CD4-positive, alpha-beta T cell treated with Interleukin-4 for 1 hour (primary cell): ENCODE measurements at places on chromosomes 2 and 18.

DNA sequence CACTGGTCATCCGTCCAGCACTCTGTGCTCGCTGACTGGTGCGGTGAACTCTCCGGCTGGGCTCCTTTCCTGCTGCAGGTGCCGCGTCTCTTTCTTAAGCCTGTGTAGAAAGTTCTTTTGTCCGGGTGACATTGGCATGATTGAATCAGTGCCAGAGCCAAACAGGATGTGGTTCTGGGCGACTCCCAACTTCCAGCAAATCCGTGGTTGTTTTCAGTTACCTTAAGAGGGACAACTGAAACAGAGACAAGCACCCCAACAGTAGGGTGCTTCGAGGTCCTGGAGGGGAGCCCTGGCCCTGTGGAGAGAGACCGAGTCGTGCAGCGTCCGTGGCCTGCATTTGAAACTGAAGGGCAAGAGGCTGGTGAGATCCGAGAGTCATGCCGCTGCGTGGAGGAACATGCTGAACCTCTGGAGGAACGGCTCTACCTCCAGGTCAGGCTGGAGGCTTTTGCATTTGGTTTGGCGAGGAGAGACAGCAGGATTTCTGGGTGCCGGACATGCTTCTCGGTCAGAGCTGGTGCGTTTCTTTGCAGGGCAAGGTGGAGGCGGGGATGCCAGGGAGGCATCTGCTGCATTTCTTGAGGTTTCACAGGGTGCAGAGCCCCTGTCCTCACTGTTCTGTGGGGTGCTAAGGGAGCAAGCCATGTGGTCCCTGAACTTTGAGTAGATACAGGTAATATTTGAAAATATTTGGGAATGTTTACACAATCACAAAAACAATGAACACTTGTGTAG, 26.8 kb downstream of the SH3BP4 start:
- DNase-seq: no peak

DNA sequence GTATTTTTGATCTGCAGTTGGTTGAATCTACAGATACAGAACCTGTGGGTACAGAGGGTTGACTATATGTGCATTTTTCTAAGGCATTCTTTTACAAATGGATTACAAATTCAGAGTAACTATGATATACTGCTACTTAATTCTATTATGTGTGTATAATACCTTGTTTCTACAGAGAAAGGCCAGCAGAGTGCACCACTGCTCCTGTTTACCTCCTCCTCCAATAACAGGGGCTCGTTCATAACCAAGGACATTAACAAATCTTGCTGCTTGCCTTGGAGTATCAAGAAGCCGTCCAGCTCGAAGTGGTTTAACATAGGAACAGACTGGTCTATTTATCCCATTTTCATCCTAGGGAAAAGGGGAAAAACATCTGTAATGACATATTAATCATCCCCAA, 16.4 kb downstream of the CEP76 start:
- no peak for DNase-seq

- DNase-seq: no peak
Measured at GRCh38 chr2:6554466-6554865, 311.2 kb downstream of the CMPK2 start.

GRCh38 chr2:97979904-97980303, 15.8 kb downstream of the TMEM131 start:
- DNase-seq: no peak

- no peak for DNase-seq
Measured at GRCh38 chr2:16425462-16426336, 239.9 kb downstream of the CYRIA start.

DNA sequence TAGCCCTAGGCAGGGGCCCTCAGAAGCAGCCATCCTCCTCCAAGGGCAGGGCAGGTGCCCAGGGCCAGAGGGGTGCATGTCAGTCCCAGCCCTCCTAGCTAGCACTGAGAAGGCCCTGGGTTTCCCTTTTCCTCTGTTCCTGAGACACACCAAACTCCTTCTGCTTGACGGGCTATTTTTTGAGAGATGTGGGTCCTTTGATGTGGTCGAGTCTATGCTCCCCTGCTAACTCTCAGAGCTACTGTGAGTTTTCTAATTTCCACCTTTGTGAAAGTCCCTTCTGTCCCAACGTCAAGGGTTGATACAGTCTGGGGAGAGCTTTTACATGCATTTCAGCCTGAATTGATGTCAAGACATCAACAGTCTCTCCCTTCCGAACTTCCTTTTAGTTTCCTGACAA, 51.4 kb downstream of the TRPM8 start:
- no peak for DNase-seq

GRCh38 chr2:2709431-2709770, 378.3 kb upstream of the MYT1L start:
- DNase-seq: no peak

GRCh38 chr2:40420478-40420877, 31.4 kb downstream of the SLC8A1 start:
- DNase-seq: no peak

- no peak for DNase-seq
Measured at GRCh38 chr2:209771474-209772289, at the start of gene UNC80. UNC80 (plus strand) TSS chr2:209771832; CDS start chr2:209772073, 241 bp downstream.

DNA sequence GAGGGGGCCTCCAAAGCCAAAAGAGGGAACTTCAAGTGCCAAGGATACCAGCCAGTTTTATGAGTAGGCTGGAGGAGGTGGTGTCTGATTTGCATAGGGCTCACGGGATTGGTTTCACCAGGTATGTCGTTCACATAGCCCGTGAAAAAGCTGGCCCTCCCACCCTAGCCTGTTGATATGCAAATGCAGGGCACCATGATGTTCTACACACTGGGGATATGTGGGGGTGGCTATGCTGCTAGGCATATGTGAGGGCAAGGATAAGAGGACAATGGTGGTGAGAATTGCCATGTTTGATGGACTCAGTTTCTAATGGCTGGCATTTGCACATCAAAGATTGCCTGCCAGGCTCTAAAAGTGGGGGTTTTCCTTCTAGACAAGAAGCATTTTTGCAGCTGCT, 378.6 kb downstream of the DPP10 start:
- no peak for DNase-seq

DNA sequence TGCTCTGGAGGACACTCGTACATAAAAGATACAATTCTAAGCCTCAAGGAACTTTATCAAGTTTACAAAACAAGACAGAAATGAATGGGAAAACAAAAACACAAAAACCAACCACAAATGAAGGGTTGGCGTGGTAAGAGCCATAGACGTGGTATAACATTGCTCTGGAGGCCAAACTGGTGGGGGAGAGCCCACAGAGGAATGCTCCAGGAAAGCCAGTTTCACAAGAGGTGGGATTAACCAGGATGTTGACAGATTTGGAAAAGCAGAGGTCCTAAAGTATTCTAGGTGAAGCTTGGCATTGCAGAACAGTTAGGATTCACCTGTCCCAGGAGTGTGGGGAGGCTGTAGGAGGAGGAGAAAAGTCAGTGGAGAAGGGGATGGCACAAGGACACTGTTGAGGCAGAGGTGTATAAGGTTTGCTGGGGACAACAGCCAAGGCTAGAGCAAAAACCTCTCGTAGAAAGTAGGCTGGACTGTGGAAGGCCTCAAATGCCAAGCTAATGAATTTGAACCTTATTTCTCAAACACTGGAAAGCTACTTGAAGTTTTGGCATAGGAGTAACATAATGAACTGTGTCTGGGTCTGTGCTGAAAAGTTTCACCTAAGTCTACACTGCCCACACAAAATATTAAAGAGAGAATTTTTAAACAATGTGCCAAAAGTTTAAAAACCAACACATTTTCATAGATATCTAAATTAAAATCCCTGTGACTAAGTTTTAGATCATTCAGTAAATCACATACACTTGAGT, 135.1 kb downstream of the THADA start:
- no peak for DNase-seq

- no peak for DNase-seq
Measured at GRCh38 chr18:34281722-34282121, 57.0 kb upstream of the NOL4 start.

GRCh38 chr2:177332026-177332991, 60.3 kb upstream of the AGPS start:
- peak; percentile 65 for DNase-seq

DNA sequence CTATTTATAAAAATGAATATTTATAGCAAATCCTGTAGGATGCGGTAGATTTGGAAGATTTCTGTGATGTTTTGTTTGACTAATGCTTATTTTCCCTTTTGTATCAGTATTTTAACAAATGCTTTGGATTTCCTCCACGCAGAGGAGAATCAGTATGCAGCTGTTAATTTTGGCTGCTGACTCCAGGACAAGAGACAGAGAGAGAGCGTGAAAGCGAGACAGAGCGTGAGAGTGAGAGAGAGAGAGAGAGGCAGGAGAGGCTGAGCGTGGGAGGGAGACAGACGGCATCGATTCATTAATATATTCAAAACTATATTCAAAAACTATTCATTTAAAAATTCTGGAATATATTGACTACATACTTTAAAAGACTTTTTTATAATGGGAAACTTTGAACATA, 62.5 kb downstream of the RRM2 start:
- no peak for DNase-seq

DNA sequence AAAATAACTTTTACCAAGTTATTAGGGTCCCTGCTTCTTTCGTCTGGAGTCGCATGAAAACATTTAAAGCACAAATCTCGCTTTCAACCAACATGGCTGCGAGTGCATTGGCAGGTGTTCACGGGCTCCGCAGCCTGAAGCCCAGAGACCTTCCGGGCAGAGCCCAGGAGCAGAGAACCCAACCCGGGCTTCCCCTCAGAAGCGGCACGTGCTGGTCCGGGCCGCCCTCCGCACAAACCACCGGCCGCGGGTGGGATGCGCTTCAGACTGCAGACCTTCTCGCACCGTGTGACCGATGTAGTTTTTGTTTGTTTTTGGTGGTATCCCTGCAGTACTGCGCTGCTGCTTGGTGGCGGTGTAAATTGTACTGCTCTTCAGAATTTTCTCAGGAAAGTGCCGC, 105.6 kb upstream of the TPO start:
- DNase-seq: no peak

- DNase-seq: no peak
Measured at GRCh38 chr2:75344146-75344545, 144.8 kb upstream of the TACR1 start.

GRCh38 chr2:63122921-63123320, 72.3 kb downstream of the OTX1 start:
- DNase-seq: no peak

DNA sequence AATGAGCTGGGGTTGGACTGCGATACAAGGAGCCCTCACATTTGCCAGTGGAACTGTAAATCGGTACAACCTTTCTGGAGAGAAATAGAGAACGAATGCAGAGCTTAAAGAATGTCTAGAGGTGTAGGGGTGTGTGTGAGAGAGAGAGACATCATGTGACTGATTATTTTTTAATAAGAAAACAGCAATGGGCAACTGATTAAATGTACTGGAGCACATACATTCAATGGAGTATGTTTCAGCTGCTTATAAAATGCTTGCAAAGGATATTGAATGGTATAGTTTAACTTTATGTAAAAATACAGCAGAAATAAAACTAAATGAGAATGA, 391 bp upstream of the TMEM17 start:
- DNase-seq: no peak

DNA sequence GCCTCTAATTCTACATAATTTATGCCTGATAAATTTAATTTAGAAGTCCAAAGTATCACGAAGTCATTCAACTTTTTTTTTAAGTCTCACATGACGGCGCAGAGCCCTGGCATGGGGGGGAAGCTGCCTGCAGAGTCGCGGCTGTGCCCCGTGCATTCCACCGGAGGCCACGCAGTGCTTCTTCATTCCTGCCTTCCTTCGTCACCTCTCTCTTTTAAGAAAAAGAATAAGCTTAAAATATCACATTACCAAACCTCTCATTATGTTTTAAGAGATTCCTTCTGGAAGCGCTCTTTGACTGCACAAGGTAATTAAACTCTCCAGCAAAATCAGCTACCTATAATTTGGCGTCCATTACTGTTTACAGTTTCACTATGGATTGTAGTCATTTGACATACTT, 20.3 kb upstream of the KIDINS220 start:
- no peak for DNase-seq

- no peak for DNase-seq
Measured at GRCh38 chr2:185507719-185508118, 230.9 kb upstream of the FSIP2 start.

DNA sequence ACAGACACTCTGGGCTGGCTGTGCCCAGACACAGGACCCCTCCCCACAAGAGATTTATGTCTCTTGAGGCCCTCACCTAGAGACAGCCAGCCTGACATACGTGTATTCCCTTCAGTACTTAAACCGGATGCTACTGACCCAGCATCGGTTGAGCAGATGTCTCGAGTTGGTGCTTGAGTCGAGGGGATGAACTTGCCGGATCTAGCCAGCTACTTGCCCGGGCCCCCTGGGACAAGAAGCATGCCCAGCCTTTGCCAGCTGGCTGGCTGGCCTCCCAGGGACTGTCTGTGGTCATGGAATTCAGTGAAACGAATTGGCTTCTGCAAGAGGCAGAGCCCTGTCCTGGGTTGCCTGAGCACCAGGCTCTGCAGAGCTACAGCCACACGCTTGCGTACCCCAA, 36.0 kb downstream of the DNMT3A start:
- no peak for DNase-seq

GRCh38 chr18:48994044-48994651, 43.4 kb upstream of the SMAD7 start:
- no peak for DNase-seq

DNA sequence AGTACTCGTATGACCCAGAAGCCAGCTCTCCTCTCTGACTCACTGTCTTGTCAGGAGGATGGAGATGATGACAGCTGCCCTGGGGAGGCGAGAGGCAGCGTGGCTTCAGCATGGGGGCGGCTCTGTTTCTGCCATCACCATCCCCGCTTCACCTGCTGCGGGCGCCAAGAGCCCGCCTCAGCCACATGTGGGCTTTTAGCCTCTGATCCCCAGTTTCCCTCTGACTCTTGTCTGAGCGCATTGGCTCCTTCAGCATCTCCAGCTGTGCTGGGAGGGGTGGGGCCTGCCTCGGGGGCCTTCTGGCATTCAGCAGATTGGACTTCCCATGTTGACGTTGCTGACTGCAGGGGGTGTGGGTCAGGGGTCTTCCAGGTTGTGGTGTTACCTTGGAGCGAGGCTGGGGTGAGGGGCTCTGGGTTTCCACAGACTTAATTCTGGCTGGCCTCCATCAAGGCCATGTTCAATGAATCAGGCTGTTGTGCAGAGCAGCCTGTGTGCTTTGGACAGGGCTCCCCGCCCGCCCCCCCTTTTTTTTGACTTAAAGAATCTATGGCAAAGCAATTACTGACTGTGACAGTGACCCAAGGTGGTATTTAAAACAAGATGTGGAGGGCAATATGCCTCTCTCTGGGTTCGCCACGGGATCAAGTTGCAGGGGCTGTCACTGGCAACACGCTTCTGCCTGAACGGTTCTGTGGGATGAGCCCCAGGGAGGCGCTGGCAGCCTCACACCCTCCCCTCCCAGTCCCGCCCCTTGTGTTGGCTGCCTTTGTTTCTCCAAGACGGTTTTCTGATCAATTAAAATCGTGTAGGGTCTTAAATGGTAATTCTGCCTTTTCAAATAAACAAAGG, 228.3 kb downstream of the LDLRAD4 start:
- DNase-seq: no peak

DNA sequence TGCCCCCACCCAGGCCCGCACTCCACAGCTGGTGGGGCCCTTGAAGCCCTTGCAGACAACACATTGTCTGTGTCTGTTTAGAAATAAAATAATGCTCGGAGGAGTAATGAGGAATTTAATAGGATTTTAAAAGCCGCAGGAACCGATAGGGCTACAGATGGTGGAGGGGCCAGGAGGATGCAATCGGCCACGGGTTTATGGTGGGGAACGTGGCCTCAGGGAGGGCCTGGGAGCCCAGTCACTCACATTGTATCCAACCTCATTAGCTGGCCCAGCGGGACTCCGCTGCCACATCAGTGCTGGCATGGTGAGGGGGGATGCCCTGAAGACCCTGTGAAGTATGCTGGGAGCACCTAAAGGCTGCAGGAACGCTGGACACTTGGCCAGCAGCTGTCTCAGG, 252.0 kb downstream of the CELF4 start:
- DNase-seq: no peak
